ENCODE measurements at places on chromosomes 16 and 17. TPM values are rescaled to one million over a fixed set of nuclear protein-coding genes. Genes with fewer than 3 reads are reported as not detected.

The TBC1D26 gene
- not detected for total RNA-seq

The FAM83G gene
- 0.26 TPM for total RNA-seq

DNA sequence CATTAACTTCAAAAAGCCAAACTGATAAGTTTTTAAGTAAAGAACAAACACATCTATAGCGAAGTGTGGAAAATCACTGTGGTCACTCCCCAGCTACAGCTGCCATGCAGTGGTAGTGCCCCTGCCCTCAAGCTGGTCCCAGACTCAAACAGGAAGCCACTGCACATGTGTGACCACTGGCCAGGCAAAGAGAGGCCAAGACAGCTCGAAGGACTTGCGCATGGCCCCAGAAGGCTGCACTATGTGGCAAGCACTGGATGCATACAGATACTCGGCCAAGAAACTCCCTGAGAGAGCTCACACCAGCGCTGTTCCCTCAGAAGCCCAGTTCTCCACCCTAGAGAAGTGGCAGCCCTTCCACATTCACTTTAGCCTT lies 82.4 kb downstream of the ANKRD11 start:
- no peak for DNase-seq
- no peak overlapping the region for H3K27ac ChIP-seq
- no peaks in the 10 kb centered on the region for H3K36me3 ChIP-seq
- no peaks in the 10 kb centered on the region for H3K27me3 ChIP-seq

The ABCC12 gene
- not detected for total RNA-seq

The GNG13 gene
- not detected for total RNA-seq
